Heart right ventricle (tissue), 16 donors: ENCODE measurements at places on chromosomes 12 and 14. TPM values are rescaled to one million over a fixed set of nuclear protein-coding genes. Genes with fewer than 3 reads are reported as not detected.

- no peak for DNase-seq
- peaks cover 5% of the 10 kb centered on the region for H3K4me1 ChIP-seq
These were observed 31.0 kb downstream of the GNPTAB start for GRCh38 chr12:101799774-101800173.

DNA sequence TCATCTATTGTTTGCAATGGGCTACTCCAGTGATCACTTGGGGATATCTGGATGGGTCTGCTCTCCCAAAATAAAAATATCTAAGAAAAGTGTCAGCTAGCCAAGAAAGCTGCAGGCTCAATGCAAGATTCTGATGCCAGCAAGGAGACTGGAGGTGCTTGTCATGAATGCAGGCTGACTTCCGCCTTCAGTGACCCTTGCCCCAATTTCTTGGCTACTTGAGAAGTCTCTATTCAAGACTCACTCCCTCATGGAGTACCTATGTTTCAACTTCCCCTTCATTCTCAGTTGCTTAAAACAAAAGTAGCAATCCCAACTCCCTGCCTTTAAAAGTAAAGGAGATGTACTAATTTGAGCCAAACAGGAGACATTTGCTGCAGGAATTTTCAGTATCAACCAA, 123.9 kb downstream of the GPR65 start:
- no peak overlapping the region for H3K27ac ChIP-seq
- no peaks in the 10 kb centered on the region for H3K27me3 ChIP-seq
- H3K4me3 ChIP-seq, result no peak overlapping the region
- H3K36me3 ChIP-seq, result no peaks in the 10 kb centered on the region
- DNase-seq, result no peak

DNA sequence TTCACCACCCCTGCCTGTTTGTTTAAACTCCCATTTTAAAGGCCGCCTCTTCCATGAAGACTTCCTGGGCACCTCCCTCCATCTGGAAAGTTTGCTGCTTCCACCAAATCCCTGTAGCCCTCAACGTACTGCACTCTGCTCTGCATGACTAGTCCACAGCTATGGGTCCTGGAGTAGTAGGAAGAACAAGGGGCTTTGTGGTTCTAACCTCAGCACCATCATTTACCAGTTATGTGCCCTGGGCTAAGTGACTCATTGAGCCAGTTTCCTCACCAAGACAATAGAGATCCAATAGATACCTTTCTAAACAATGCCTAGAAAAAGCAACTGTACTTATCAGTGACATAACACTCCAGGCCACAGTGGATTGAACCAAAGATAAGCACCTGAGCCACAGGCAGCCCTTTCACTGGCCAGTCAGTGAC, 8.5 kb upstream of the LTBP2 start:
- peaks cover 7% of the 10 kb centered on the region for H3K27me3 ChIP-seq
- H3K36me3 ChIP-seq, result no peaks in the 10 kb centered on the region
- peaks cover 35% of the 10 kb centered on the region for H3K4me1 ChIP-seq
- DNase-seq, result no peak

- peak overlapping the region; percentile 86 for H3K4me3 ChIP-seq
- peaks cover 33% of the 10 kb centered on the region for H3K4me1 ChIP-seq
These were observed 449 bp upstream of the LTBP2 start for GRCh38 chr14:74612350-74613021.

DNA sequence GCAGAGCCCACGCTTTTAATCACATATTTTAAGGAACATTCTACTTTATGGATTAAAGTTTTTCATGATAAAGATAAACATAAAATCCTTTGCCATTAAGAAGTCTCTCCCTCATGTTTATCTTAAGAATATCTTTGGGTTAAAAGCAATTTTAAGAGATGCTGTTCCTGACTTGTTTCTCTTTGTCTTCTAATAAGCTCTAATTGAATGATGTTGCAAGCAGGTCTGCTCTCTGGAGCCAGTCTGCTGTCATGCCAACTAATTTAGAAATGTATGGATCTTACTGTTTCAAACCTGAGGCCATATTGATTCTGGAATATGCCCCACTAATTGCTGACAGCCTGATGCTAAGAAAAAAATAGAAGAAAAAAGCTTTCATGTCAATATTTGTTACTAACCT, 173.6 kb downstream of the TTC8 start:
- H3K27me3 ChIP-seq, result peaks cover 7% of the 10 kb centered on the region
- no peaks in the 10 kb centered on the region for H3K36me3 ChIP-seq
- H3K4me1 ChIP-seq, result peaks cover 9% of the 10 kb centered on the region
- no peak for DNase-seq
- no peak overlapping the region for H3K4me3 ChIP-seq
- no peak overlapping the region for H3K27ac ChIP-seq

Gene POLR3B
- total RNA-seq, result 12.0 TPM
